ENCODE measurements at places on chromosomes 2 and 18. TPM values are rescaled to one million over a fixed set of nuclear protein-coding genes. Genes with fewer than 3 reads are reported as not detected.

DNA sequence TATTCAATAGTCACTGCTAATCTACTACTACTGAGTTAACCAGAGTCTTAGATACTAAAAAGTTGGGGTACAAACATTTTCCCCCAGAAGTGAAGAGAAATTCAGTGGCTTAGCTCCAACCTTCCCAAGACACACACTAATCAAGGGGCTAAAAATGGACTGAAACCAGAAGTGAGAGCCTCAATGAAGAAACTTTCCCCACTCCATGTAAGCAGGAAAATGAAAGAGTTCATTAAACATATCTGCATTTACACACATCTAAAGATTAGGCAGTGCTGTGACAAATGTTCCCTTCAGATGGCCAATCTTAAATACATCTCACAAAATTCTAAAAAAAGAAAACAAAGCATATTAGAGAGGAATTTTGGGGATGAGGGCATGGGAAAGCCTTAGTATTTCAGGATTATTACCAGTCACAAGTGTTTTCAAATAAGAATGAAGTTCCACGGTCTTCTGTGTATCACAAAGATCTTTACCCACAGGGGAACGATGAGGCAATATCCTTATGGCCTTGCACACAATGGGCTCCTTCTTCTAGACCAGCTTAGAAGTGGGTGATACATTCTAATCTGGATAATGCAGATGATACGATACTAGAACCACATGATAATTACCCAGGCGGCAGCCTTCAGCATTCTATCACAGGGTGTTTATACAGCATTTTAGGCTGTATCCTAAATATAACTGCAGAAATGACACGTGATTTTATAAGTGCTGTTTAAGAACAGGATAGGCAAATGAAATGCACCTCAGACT lies 17.1 kb downstream of the ANKRD44 start:
- peak; percentile 34 for ATAC-seq

LDLRAD4 gene
- total RNA-seq = 85.9 TPM

GRCh38 chr2:60554074-60554645 lies 706 bp upstream of the BCL11A start:
- ATAC-seq = no peak

- no peak for ATAC-seq
Observed at GRCh38 chr2:229571243-229571642, 143.1 kb downstream of the DNER start.

WIPF1 gene
- total RNA-seq = 50.4 TPM

FAM124B gene
- 0.47 TPM for total RNA-seq

GRCh38 chr2:37784071-37784758 lies 112.8 kb upstream of the CDC42EP3 start:
- ATAC-seq = no peak

RTP5 gene
- total RNA-seq = not detected

C18orf32 gene
- total RNA-seq = 38.9 TPM

DNA sequence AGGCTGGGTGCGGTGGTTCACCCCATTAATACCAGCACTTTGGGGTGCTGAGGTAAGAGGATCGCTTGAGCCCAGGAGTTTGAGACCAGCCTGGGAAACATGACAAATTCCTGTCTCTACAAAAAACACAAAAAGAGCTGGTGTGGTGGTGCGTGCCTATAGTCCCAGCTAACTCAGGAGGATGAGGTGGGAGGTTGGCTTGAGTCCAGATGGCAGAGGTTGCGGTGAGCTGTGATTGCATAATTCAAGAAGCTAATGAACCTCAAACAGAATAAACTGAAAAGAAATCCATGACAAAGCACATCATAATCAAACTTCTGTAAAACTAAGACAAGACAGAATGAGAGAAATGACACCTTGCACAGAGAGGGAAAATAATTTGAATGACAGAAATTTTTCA lies 54.8 kb downstream of the SEMA4F start:
- no peak for ATAC-seq

DNA sequence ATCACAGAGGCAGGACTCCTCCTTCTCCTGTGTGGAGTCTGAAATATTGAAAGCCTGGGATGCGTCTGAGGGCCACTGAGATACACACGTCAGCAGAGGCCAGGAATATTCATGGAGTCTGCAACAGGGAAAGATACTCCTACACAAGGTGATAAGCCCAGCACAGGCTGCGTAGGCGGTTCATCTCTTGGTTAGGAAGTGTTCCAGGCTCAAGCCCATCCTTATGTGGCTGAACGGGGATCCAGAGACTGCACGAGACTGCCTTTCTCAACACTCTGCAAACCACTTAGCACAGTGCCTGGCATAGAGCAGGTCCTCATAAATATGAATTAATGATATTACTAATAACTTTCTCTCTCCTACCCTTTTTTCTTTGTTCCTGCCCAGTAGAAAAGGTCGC lies 29.2 kb upstream of the AGPS start:
- no peak for ATAC-seq

- no peak for ATAC-seq
Observed at GRCh38 chr2:31249009-31249690, 15.2 kb downstream of the EHD3 start.

ZNF804A gene
- 0.08 TPM for total RNA-seq

G6PC2 gene
- total RNA-seq = not detected

DNA sequence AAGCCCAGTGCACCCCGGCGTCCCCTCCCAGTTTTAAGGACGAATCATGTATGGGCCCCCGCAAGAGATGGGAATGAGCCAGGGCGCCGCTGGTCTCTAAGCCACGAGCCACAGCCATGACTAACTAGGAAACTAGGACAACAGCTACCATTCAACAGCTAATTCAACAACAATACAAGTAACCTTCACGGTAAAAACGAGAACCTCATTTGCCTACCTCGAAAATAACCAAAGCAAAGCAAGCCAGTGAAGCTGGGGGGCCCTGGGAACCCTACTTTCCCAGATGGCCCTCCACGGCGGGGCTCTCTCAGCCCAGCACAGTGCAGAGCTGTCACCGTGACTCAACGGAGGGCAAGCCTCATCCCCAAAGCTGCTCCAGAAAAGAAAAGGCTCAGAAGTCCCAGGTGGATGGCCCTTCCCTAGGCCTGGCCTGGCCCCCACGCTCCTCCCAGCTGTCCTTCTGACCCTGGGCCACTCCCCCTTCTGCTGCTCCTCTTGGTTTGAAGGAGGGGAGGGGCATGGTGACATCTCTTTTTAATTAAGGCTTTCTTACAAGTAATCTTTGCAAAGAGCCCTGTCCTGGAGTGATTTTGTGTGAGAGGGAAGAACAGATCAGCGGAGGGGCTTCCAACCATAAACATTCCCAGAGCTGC lies 126.3 kb downstream of the HDAC4 start:
- ATAC-seq = peak; percentile 52

DNA sequence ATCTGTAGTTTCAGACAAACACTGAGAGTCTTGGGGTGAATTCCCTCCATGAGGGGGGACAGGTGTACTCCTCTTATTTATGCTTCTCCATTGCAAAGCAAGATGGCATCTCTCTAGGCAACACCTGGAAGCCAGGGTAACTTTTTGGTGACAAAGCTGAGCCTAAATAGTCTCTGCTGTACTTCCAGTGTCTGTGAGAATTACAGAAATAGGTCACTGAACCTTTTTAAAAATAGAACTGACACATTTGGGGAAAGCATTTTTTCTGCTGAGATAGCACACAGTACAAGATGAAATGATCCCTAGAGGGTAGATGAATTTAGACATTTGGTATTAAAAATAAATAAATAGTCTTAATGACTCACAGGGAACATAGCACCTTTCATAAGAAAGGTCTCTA lies 71.7 kb upstream of the SP3 start:
- ATAC-seq = no peak

- ATAC-seq = no peak
Observed at GRCh38 chr2:154677401-154677800, 21.1 kb upstream of the KCNJ3 start.

DNA sequence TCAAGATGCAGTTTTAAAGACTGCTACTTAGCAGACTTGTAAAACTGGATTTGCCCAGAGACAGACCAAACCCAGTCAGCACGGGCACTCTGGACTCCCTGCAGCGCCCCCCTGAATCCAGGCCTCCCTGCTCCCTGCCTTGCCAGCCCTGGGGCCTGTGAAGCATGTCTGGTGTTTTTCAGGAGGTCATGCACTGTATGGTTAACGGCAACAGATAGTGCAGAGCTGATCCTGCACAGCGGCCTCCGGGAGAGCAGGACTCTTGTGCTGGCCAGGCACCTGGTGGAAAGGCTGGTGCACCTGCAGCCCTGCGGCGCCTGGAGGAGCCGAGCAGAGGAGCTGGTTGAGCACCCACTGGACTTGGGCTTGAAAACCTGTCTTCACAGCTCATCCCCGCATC lies 30.4 kb downstream of the HDAC4 start:
- no peak for ATAC-seq

GRCh38 chr2:31066086-31066485 lies 72.2 kb downstream of the GALNT14 start:
- ATAC-seq = no peak

DNA sequence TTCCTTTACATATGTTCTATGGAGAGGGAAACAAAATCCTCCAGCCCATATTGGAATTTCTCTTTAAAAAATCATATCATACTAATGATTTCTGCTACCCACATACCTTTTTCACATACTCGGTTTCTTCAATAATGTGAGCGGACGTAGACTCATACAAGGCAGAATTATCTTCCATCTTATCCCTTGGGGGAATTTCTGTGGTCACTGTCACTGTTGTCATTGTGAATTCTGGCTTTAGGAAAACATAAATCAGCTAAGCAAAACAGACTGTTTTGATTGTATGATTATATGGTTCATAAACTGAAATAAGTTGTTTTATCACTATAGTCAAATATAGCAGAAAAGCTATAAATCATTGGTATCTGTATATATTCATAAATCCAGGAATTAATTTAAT lies 16.7 kb downstream of the CCDC68 start:
- ATAC-seq = no peak

DNA sequence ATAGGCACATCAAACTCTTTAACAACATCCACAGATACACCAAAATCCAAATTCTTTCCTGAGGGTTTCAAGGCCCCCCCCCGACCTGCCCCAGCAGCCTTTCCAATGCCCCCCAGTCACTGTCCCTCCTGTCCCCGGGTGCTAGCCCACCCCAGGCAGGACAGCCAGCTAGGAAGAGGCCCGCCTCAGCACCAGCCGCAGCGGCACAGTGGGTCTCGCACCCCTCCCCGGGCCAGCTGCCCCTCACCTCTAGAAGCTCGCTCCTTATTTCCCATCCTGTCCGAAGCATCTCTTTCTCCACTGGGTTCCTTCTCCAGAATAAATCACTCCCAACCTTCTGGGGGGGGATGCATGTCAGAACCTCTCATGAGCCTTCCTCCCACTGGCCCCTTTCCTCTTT lies 69.4 kb downstream of the FBXO15 start:
- ATAC-seq = no peak

SLC4A5 gene
- total RNA-seq = 4.4 TPM

GRCh38 chr2:239202343-239202742 lies 198.5 kb downstream of the HDAC4 start:
- ATAC-seq = no peak
